ENCODE measurements at places on chromosomes 12 and 14.

GRCh38 chr12:93134175-93134890, 205.2 kb upstream of the EEA1 start:
- no peak for DNase-seq

DNA sequence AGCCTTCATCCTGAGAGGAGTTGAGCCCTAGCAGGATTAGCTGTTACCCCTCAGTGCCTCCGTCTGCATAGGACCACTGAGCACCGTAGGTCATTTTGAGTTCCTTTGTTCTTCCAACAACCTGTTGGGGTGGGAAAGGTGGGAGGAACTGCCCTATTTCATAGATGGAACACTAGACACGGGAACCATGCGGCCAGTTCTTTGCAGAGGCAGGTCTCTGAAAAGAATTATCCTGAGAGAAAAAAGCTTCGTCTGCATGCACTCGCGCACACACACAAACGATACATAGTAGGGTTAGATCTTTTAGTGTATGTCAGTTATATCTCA, 28.5 kb downstream of the TRAFD1 start:
- no peak for DNase-seq

- no peak for DNase-seq
Measured at GRCh38 chr12:92561543-92561899, 141.3 kb upstream of the PLEKHG7 start.

DNA sequence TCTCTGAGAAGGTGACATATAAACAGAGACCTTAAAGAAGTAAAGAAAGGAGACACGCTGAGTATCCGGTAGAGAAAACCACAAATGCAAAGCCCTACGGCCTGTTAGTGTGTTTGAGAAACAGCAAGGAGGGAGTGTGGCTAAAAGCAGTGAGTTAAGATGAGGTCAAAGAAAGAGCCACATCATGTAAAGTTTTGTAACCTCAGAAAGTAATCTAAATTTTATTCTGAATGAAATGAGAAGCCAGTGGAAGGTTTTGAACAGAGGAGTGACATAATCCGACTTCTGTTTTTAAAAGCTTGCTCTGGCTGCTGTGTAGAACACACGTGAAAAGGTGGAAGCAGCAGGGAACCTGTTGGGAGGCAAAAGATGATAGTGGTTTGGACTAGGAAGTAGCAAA, 32.6 kb downstream of the PPP2R5E start:
- DNase-seq, result no peak

DNA sequence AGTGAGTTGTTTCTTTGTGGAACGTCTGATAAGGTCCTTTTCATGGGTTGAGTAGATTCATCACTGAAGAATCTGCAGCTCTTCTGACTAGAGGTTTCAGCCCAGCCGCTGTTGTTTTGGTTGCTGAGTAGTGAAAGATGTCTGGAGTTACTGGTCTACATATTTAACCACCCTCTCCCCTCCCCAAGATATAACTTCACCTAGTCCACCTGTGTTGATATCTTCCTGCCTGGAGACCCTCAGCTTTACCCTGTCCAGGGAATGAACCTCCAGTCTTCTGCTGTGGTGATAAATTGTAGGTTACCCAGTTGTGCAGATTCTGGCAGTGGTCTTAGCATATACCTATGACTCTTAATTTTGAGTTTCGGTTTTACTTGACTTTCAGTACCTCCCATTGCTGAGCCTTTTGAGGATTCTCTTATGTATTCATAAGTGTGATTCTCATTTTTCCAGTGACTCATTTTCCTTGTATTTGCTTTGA, 62.9 kb downstream of the CCDC91 start:
- DNase-seq, result no peak

GRCh38 chr14:78104160-78104559, 66.0 kb upstream of the NRXN3 start:
- DNase-seq, result no peak
